ENCODE measurements at places on chromosomes 5 and 9. TPM values are rescaled to one million over a fixed set of nuclear protein-coding genes. Genes with fewer than 3 reads are reported as not detected.

DMRT2 gene
- total RNA-seq = 0.76 TPM

PCDHGB4 gene
- total RNA-seq = 3.4 TPM

SPINK5 gene
- total RNA-seq = 6.6 TPM

LRRC19 gene
- not detected for total RNA-seq

GRIN3A gene
- not detected for total RNA-seq

SLC25A2 gene
- not detected for total RNA-seq

THBS4 gene
- total RNA-seq = 11.5 TPM

CCDC69 gene
- total RNA-seq = 34.6 TPM

ELAVL2 gene
- not detected for total RNA-seq

CRB2 gene
- 0.08 TPM for total RNA-seq

PCDHB16 gene
- total RNA-seq = 3.1 TPM

WDR38 gene
- not detected for total RNA-seq

ARL14EPL gene
- not detected for total RNA-seq

CMBL gene
- total RNA-seq = 19.2 TPM

KIF2A gene
- total RNA-seq = 28.1 TPM

CD74 gene
- total RNA-seq = 2,212 TPM

DPYSL3 gene
- total RNA-seq = 64.3 TPM

MARCOL gene
- not detected for total RNA-seq

SCAMP1 gene
- total RNA-seq = 31.9 TPM

RABEPK gene
- 18.7 TPM for total RNA-seq

TGFBI gene
- total RNA-seq = 151 TPM

PCDHGB6 gene
- 4.3 TPM for total RNA-seq

TAF11L5 gene
- total RNA-seq = not detected

RETREG1 gene
- 26.0 TPM for total RNA-seq

FAM240B gene
- not detected for total RNA-seq

FGF18 gene
- 3.1 TPM for total RNA-seq

CDC20B gene
- not detected for total RNA-seq

PKD2L2 gene
- total RNA-seq = not detected

SEMA5A gene
- 18.2 TPM for total RNA-seq

GFI1B gene
- total RNA-seq = 0.18 TPM

ISL1 gene
- total RNA-seq = not detected

EFNA5 gene
- total RNA-seq = 8.8 TPM

PCDHGC4 gene
- total RNA-seq = 2.5 TPM

IQGAP2 gene
- total RNA-seq = 29.1 TPM

SPATA31E1 gene
- total RNA-seq = not detected

AMBP gene
- total RNA-seq = 1.2 TPM

ZER1 gene
- 37.3 TPM for total RNA-seq

MAPKAP1 gene
- total RNA-seq = 89.5 TPM

PLAC8L1 gene
- 0.47 TPM for total RNA-seq

CNTNAP3 gene
- total RNA-seq = 5.1 TPM

NSUN2 gene
- total RNA-seq = 49.5 TPM

CSF1R gene
- 93.1 TPM for total RNA-seq

LURAP1L gene
- 37.7 TPM for total RNA-seq

PCDHGC3 gene
- 65.4 TPM for total RNA-seq

SPATA31D4 gene
- total RNA-seq = not detected

C9orf153 gene
- total RNA-seq = 0.41 TPM

OGN gene
- total RNA-seq = 11.8 TPM

PTPN3 gene
- total RNA-seq = 15.9 TPM

FIBCD1 gene
- total RNA-seq = 2.5 TPM

FGF10 gene
- 1.2 TPM for total RNA-seq

LRSAM1 gene
- 16.4 TPM for total RNA-seq

MPDZ gene
- total RNA-seq = 25.9 TPM

NUTM2G gene
- not detected for total RNA-seq

BHMT gene
- total RNA-seq = not detected

ZFP2 gene
- 1.2 TPM for total RNA-seq

RELL2 gene
- 6.3 TPM for total RNA-seq
